ENCODE measurements at places on chromosomes 16 and 17.

- no peak for DNase-seq
These were observed 17.9 kb upstream of the SPN start for GRCh38 chr16:29644973-29645693.

DNA sequence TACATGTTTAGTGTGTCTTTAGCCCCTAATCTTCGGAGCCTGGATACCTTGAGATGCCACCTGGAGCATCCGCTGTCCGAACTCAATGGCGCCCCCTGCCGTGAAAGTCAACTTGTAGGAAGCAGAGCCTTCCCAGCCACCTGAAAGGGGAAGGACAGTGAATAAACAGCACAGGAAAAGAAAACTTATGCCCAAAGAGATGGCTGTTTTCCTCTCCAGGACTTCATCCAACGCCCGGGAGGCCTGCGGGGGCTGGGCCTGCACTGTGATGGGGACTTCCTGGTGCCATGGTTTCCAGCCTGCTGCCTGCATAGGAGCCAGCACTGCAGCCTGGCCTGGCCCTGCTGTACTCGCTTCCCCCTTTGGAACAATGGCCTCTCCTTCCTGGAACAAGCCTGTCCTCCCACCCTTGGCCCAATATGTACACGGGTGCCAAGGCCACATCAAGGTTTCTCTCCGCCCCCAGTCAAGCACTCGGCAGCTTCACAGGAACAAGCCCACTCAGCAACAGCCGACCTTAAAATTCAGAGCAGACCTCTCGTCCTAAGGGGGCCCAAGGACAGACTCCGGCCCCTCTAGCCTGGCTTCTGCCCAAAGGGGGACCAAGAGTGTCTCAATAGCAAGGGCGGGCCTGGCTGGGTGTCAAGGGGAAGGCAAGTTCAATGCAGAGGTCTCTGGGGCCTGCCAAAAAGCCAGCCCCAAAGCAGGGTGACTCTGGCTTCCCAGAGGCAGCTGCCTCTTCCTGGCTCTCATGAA is 4.5 kb upstream of the UNC13D start:
- peak; percentile 74 for DNase-seq

- DNase-seq, result no peak
These were observed 17.1 kb upstream of the ST6GALNAC1 start for GRCh38 chr17:76660656-76661042.

DNA sequence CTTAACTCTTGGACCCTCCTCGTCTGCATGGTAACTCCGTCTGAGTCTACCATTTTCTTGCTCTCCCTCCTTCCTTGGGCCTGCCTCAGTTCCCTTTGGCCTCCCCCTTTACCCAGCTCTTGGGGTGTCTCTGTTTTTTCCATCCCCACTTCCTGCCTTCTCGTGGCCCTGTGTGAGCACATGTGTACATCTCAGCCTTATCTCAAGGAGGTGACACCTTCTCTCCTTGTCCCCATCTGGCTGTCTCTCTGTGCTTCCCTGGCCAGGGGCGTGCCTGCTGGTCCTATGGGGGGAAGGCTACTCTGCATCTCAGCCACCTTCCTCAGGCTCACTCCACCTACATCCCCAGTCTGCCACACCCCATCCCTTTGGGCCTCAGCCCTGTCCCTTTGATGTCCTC is 6.6 kb downstream of the CTF1 start:
- DNase-seq, result no peak

GRCh38 chr16:27822529-27822928 is 241.0 kb downstream of the GSG1L start:
- no peak for DNase-seq

DNA sequence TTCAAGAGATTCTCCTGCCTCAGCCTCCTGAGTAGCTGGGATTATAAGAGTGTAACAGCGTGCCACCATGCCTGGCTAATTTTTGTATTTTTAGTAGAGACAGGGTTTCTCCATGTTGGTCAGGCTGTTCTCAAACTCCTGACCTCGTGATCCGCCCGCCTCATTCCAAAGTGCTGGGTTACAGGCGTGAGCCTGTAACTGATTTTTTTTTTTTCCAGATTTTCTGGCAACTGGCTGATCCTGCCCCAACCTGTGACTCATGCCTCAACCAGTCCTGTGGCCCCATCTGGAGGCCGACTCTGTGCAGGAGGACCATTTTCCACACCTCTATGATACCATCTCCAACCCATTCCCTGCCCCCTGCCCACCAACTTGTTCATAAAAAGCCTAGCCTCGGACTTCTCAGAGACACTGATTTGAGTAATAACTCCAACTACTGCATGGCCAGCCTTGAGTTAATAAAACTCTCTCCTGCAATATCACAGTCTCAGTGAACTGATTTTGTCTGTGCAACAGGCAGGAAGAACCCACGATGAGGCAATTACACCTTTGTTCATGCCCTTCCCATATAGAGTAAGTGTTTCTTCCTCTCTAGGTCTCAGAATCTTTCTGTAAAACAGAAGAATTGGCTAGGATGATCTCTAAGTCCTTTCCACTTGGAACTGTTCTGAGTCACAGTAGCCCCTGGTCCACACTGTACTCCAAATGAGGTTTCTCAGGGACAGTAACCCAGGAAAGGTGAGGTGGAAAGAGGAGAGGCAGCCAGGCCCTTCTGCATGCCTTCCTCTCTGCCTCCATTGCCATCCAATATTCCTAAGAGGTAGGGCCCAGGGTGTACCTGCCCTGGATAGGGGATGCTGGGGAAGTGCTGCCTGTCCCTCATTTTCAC is 8.8 kb upstream of the CNOT1 start:
- no peak for DNase-seq

DNA sequence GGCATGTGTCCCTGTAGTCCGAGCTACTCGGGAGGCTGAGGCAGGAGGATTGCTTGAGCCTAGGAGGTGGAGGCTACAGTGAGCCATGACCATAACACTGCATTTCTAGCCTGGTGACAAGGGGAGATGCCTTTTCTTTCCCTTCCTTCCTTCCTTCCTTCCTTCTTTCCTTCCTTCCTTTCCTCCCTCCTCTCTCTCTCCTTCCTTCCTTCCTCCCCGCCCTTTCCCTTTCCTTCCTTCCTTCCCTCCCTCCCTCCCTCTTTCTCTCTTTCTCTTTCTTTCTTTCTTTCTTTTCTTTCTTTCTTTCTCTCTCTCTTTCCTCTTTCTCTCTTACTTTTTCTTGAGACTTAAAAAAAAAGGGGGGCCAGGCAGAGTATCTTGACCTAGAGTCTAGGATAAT is 3.1 kb upstream of the CEP20 start:
- DNase-seq, result no peak

- DNase-seq, result peak; percentile 6
These were observed 160.4 kb downstream of the KCNJ2 start for GRCh38 chr17:70329721-70330120.

DNA sequence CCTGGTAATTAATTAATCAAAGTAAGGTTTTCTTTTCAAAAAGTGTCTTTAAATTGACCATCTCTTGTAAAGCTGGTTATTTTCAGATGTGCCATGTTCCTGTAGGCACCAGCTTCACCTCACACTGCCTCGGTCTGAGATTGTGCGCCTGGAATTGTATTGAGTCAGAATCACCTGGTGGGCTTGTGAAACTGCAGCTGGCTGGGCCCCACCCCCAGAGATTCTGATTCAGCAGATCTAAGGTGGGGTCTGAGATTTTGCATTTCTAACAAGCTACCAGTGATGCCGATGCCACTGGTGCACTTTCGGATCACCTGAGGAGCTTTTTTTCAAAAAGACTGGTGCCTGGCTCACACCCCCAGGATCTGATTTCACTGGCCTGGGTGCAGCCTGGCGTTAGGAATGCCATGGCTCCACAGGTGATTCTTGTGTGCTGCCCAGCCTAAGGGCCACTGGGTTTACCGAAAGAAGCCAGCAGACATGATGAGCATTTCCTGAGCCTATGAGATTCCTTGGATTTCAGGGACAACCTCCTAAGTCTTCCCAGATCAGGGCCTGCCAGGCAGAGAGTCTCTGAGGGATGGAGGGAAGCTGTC is 59.2 kb upstream of the TOB1 start:
- DNase-seq, result no peak

GRCh38 chr16:28822520-28823290 is at the start of gene ATXN2L:
TSS of gene ATXN2L (plus strand) at chr16:28822999. CDS start at chr16:28823260, 261 bp downstream.
- peak; percentile 91 for DNase-seq

GRCh38 chr17:57873261-57874057 is 23.6 kb upstream of the MRPS23 start:
- no peak for DNase-seq

DNA sequence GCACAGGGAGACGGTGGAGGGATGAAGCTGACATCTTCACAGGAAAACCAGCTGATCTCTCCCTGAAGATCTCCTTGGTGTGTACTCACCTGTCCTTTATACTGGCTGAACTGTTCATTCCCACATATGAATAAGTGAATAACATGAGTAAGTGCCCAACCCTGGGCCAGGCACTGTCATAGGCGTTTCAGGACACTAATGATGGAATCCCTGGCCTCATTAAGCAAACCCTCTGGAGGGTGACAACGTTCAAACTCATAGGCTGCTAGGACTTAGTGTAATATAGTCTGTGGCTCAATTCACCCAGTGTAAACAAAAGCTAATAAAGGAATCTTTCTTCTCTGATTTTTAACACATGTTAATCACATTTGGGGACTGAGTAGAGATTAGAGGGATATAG is 24.5 kb downstream of the GAS7 start:
- no peak for DNase-seq

DNA sequence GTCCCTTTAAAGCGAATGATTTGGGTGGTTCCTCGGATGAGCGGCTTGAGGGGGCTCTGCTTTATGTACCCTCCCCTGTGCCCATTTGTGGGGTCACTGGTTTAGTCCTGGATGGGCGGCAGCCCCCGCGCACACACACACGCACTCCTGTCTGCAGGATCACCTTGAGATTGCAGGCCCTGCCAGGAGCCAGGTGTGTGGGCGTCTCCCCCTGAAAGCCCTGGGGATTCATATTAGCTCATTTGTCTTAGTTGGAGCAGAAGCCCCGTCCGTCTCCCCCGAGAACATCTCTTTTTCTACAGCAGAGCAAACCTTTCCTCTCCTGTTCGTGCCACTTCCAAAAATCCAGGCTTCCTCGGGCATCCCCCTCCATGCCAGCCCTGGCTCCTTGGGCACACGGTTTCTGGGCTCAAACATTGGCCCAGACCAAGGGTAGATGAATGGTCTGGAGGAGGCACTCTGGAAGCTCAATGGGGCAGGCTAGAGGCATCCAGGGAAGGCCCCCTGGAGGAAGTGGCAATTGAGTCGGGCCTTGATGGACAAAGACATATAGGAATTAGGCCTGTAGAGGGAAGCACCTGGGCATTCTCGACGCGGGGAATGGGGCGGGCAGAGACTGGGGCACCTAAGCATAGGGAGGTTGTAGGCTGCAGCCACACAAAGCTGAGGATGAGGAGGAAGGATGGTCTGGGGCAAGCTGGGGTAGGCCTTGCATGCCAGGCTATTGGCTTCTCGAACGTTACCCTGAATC is 218.5 kb upstream of the GSE1 start:
- DNase-seq, result no peak

GRCh38 chr17:64155751-64156544 is 26.0 kb upstream of the ERN1 start:
- peak; percentile 22 for DNase-seq

- DNase-seq, result no peak
These were observed 237.7 kb downstream of the CDH13 start for GRCh38 chr16:82864332-82865040.

DNA sequence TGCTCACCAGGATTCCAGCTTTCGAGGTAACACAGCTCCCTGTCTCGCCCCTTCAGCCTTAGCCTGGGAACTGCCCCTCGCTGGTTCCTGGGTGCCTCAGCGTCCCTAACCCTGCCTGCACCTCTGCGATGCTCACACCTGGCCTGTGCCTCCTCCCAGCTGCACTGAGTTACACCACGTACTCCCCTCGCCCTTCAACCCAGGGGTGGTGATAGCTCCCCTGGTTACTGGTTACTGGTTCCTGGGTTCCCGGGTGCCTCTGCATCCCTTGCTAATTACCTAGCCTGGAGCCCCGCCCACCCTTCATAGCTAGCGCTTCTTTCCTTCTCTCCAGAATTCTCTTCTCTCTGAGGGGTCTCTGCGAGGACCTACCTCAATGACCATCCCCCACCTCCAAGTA is 65.3 kb upstream of the PLCG2 start:
- no peak for DNase-seq

DNA sequence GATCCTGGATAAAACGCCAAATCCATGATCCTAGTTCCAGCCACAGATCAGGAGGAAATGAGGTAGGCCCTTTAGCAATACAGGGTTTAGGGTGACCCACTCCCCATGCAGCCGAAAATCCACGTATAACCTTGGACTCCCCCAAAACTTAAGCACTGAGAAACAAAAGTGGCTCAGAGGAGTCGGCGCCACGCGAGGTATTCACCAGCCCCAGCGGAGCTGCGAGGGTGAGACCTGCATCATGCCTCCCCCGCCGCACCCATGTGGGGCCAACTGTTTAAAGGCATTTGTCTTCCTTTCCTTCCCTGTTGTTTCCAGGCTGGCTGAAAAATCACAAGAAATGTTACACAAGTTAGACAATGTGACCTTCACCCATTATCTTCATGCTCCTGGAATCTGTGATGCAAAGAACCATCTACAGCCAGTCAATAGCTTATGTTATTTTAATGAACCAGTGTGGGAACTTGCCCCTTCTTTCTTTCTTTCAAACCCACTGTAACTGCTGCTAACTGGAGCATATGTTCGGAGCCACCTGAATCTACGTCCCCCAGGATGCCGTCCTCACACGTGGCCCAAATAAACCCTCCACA is 98.2 kb upstream of the METRNL start:
- DNase-seq, result no peak

GRCh38 chr17:14417336-14417735 is 116.5 kb downstream of the HS3ST3B1 start:
- DNase-seq, result no peak

- DNase-seq, result peak; percentile 17
These were observed 18.5 kb downstream of the ARL4D start for GRCh38 chr17:43416998-43417890.

DNA sequence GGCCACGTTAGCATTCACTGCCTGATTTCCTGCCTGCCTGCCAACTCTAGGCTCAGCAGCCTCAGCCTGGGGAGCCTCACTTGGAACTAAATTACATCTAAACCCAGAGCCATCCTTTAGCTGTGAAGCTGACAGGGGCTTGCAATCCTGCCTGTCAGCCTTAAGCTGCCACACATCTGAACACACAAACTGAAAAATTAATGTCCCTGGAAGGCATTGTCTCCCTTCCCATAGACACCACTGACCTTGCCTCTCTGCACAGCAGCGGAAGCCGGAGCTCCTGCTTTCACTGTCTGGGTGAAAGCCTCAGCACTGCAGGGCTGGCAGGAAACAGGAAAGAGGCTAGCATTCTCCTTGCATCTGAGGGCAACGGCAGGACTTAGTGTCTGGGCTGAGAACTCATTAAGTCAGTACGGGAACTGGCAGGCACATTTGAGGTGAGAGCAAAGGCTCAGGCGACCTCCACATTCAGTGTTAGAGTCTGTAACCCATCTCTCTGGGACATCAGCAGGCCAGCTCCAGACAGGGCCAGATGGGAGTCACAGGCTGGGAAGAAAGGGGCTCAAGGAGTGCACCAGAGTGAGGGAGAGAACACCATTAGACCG is 452.4 kb upstream of the C16orf82 start:
- DNase-seq, result no peak

- no peak for DNase-seq
These were observed 6.2 kb downstream of the AANAT start for GRCh38 chr17:76473541-76473985.

DNA sequence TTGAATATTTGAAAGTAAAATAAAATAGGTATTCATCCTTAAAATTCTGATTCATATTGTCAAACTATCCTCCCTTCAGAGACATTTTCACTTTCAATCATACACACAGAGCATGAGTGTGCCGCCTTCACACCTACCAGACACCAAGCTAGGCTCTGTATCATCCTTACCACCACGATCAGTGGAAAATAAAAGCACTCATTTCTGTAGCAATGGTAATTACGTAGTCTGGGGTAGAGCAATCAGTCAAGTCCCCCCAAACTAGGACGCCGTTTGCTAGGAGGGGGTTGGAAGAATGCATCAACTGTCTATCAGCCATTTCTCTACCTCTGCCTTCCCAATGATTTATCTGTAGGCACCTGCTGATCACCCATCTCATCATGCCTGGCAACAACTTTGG is 84.6 kb upstream of the GRIN2A start:
- DNase-seq, result no peak

Measured in NCI-H2029 (cell line).